ENCODE measurements at places on chromosomes 16 and 17.

GRCh38 chr16:67525176-67525860 lies 3.3 kb upstream of the RIPOR1 start:
- DNase-seq: peak; percentile 63

DNA sequence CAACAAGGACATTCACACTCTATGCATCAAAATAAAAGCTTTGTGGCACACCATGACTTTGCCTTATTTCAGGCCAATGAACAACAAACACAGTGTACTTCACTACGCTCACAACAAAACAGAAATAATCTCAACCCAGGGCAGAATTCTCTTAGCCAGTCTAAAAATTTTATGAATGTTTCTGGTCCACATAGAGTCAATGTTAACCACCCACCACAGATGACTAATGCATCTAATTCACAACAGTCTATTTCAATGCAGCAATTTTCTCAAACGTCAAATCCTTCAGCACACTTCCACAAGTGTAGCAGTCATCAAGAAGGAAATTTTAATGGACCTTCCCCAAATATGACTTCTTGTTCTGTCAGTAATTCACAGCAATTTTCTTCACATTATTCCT lies 101.7 kb downstream of the CHD9 start:
- DNase-seq: no peak

- DNase-seq: no peak
Observed at GRCh38 chr16:22912654-22913053, 98.7 kb downstream of the HS3ST2 start.

DNA sequence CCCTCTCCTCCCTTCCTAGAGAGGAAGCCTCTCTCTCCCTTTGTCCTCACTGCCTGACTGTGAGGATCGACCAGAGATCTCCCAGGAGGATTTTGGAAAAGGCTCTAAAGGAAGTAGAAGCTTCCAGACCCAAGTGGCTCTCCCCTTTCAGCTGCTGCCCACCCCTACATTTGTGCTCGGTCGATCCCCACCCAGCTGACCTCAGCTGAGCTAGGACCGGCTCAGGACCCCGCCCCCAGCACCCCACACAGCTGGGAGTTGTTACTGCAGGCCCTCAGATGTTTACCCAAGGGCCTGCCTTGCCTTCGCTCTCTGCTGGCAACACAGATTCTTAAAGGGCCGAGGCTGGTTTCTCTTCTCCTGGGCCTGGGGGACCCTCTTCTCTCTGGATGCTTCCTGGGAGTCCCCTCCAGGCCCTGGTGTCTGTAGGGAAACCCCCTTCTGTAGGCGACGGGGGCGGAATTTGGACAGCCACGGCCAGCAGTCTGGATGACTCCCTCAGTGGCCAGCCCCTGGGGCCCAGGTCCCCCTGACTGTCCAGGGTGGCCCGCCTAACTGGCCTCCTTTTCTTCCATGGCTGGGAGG lies 26.9 kb upstream of the TIMP2 start:
- no peak for DNase-seq

DNA sequence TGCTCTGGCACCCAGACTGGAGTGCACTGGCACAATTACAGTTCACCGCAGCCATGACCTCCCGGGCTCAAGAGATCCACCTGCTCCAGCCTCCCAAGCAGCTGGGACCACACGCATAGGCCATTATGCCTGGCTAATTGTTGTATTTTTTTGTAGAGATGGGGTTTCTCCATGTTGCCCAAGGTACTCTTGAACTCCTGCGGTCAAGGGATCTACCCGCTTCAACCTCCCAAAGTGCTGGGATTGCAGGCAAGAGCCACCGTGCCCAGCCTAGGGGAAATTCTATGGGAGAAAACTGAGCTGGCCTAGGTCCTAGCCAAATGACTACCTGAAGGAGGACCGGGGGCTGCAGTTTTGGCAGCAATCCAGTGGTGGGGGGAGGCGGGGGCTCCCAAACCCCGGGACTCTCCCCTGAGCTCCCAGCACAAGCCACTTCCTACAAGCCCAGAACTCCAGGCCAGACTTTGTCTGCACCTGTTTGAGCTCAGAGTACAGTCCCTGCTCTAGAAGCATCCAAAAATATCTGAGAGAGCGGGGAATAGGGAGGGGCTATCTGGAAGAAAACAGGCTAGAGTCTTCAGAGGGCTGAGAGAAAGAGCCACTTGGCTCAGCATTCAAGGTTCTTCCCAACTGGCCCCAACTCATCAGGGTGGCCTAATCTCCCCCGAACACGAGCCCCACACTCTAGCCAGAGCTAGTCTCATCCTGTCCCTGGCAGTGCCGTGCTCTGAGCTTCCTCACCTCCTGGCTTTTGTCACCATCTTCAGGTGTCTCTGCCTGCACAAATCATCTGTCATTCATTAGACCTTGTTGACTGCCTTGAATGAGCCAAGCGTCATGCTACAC lies 9.1 kb downstream of the SRL start:
- DNase-seq: no peak

GRCh38 chr16:23771027-23771426 lies 16.2 kb downstream of the CHP2 start:
- DNase-seq: peak; percentile 12

DNA sequence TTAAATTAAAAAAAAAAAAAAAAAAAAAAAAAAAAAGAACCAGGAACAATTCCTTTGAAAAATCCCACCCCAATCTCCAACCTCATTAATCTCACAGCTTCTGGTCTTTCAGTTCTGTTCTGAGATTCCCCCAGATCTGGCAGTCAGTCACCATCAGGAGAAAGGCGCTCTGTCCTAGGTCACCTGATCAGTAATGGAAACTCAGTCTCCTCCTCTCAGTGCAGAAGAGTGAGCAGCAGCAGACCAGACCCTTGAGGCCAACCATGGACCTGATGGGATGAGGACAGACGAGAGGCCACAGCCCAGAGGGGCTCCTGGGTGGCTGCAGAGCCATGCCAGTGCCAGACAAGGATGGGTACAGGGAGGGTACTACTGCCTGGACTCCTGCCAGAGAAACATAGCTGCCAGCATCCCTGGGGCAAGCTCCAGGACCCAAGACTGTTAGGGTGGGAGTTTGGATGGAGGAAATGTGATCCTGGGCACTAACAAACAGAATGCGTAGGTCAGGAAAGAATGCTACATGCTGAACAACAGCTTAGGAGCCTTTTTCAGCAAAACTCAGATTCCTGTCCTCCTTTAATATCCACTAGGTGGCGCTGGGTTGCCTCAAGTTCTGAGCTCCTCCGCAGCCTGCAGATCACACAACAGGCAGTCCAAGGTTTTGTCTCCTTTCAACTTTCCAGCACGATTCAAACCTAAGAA lies 28.7 kb downstream of the MPG start:
- DNase-seq: peak; percentile 77

GRCh38 chr16:54591816-54592246 lies 305.2 kb upstream of the IRX3 start:
- no peak for DNase-seq

DNA sequence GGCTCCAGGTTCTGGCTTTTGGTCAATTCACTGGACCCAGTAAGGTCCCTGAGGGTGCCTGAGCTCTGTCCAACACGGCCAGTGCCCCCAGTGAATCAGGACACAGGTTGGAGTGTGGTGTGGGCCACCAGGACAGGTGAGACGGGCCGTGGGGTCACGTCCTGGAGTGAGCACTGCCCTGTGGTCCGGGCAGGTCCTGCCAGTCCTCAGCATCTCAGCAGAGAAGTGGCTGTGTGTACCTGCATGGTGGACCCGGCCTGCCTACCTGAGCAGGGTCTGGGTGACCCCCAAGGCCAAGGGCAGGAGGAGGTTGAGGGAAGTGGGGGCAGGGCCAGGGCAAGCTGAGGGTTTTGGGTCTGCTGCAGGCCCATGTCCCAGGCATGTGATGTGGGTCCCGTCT lies 1.9 kb upstream of the GNG13 start:
- no peak for DNase-seq

All from islet precursor cell (in vitro differentiated cells).